ENCODE measurements at places on chromosomes 5 and 9.

GRCh38 chr5:176386491-176386890, 1.9 kb downstream of the NOP16 start:
- no peak for DNase-seq

DNA sequence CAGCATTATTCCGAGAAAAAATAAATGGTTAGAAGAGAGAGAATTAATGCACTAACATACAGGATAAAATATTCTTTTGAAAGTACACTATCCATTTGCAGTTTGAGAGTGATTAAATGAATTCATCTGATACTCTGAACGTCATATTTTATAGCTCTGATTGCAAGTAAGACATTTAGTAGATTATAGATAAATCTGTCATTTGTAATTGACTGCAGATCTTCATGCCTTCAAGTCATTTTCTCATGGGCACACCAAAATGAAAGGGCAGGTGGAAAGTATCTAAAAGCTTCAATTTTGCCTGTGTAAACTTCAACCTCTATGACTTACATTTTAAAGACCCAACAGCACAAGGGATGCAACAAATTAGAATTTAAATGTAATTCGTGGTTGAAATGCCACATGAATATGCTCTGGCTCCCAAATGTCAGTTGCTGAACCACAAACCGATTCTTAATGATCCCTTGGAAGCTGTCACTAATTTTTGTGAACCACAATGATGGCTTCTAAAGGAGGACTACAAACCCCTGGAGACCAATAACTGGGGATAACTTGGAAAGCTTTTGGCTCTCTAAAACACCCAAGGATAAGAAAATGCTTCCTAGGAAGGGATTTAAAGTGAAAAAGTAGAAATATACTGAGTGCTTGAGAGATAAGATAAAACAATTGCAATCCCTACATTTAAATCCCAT, 3.9 kb downstream of the TYRP1 start:
- no peak for DNase-seq

- no peak for DNase-seq
These were observed 110.5 kb downstream of the CACNA1B start for GRCh38 chr9:137988051-137988450.

DNA sequence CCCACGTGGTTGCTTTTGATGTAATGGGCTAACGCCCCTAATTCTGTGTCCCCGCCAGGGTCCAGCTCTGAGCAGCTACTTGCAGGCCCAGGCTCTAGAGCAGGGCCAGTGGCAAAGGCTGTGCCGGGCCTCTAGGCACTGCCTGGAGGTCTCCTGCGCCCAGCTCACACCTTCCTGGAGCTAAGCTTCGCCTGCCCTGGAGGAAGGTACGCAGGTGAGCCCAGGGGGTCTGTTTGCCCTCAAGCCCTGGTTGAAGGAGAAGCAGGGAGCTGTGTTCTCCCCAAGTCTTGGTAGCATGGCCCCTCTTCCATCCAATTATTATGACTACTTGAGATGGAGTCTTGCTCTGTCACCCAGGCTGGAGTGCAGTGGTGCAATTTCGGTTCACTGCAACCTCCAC, 5.2 kb upstream of the LMX1B start:
- no peak for DNase-seq

DNA sequence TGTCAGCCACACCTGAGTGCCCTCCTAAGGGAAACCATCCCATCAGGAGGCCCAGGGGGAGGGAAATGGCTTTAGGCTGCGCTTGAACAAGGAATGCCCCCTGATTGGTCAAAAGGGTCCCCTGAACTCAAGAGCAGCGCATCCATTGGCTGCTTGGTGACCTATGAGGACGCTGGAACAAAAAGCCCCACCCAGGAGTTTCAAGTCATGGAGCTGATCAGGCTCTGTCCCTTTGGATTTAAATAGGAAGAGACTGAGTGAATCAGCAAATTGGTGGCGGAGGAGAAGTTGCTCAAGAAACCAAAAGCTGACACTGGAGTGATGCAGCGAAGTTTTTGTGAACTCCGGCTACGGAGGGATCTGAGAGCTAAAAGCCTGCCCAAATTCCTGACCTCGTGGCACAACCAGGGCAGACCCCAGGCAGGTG, 66.7 kb downstream of the SMIM23 start:
- DNase-seq, result no peak

GRCh38 chr9:80028501-80028900, 456.7 kb downstream of the TLE4 start:
- DNase-seq, result no peak

DNA sequence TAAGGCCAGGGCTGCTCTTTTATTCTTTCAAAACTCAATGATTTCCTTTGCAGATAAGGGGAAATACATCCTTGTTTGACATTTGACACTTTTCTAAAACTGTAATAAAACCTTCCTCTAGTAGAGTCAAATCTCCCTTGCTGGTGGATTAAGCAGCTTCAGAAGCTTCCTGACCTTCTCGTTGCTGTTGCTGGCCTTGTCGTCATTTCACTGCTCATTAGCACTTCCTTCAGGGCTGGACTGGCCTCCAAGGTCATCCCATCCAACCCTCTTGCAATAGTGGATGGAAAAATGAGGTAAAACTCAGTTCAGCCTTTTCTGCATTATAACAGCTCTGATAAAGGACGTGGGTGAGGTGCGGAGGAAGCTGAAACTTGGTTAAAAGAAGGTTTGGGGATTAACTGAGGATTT, 1.1 kb upstream of the ADAMTSL1 start:
- no peak for DNase-seq
